Stimulated activated CD8-positive, alpha-beta memory T cell treated with anti-CD3 and anti-CD28 coated beads, Interleukin-7, amount 100 ng/mL, for 4 hours (primary cell): ENCODE measurements at places on chromosomes 4 and X.

DNA sequence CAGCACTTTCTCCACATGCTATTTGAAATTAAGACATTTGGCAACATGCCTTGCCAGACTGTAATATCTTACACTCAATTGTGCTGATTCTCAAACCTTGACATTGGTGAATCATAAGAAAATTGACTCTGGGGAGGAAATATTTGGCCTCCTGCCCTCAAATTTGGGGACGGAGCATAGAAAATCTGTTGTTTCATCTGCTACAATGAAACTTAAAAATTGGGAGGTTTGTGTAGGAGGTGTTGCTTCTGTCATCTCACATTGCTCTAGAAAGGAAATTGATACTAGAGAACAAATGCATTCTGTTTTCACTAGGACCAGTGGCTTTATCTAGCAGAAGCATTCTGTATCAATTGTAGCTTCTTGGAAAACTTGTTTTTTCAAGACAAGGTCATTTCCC, 5.3 kb downstream of the OCRL start:
- no peak for DNase-seq

- DNase-seq, result no peak
Measured at GRCh38 chr4:43224559-43224958, 332.0 kb downstream of the GRXCR1 start.

- no peak for DNase-seq
Measured at GRCh38 chr4:82753725-82754410, 44.7 kb downstream of the SCD5 start.

DNA sequence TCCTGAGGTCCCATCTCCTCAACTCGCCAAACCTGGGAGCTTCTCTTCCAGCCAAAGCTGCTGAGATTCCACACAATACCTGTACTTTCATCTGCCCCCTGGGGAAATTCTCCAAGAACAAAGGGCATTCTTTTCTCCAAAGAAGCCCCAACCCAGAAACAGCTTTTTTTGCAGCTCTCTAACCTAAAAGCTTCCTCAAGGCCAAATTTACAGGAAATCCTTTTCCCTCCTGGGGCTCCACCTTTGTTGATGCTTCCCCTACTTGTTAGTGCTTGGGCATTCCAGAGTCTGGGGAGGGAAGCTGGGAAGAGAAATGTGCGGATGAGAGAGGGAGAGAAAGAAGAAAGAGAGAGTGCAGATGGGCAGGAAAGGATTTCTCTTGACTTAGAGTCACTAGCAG, 24.3 kb downstream of the ZBTB33 start:
- DNase-seq, result no peak

GRCh38 chr4:189613207-189613606, 327.5 kb upstream of the FRG1 start:
- DNase-seq, result no peak

- no peak for DNase-seq
Measured at GRCh38 chrX:105543283-105543682, 279.1 kb upstream of the NRK start.

DNA sequence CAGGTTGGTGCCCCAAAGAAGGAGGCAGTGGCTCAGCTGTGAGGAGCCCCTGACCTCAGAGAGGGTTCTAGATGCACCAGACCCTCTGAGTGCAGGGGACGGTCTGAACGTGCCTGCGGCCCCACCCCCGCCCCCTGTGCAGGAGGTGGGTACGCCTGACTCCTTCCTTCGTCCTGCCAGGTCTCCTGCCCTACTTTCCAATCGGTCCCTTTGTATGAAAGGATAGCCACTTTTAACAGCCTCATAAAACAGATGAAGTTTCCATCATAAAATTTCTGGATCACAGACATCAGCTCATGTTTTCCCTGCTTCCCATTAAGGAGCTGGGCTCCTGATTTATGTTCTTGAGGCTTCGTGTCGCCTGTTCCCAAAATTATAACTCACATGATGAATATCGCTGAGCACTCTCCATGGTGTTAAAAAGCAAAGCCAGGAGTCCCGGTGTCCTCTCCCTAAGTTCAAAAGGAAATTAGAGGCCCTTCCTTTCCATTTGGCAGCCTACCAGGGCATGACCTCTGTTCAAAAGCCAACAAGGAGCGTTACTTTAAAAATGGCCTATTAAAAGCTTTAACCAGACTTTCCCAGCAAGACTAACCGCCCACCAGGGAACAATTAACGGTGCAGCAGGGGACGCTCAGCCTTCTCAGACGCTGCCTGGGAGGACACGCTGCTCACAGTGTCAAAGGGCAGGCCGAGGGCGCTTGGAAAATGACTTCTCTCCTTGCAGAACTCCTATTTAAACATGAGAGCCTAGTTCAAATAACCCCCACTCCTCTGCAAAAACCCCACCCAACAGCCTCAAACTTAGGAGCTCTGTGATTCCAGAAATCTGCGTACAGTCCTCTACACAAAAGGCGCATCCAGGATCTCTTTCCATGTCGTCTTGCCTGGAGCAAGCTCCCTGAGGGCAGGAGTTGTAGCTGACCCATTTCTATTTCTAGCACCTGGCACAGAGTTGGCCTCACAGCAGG, 181.9 kb downstream of the AFAP1 start:
- DNase-seq, result no peak

DNA sequence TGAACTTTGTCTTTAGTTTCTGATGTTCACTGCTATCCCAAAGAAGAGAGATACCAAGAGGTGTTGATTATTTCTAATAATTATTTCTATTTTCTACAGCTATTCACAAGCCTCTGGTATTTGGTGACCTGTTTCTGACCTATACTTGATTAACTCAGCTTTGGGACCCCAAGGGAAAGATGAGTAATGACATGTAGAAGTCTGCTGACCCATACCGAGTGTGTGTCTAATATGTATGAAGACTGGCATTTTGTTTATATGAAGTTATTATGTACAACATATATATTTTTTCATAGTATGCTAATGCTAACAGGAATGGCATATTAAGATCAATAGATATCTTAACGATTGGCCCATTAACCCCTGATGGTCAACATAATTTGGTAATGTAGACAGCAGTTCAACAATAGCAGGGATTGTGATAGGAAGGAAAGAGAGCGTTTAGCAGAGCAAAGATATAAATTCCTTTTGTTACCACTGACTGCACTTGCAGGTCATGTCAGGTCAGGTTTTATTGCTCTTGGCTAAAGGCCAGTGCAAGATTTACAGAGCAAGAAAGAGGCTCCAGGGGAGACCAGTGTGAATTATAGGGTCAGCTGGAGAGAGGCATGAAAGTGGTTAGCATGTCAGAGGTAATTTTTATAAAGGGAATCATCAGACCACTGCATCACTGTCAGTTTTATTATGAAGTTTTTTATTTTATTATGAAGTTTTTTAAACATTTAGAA, 94.7 kb upstream of the DIPK2B start:
- DNase-seq, result no peak

GRCh38 chr4:153083447-153083947, 120.7 kb upstream of the TRIM2 start:
- DNase-seq, result peak; percentile 12

- no peak for DNase-seq
Measured at GRCh38 chr4:184346682-184347081, 127.7 kb downstream of the IRF2 start.

GRCh38 chr4:38056011-38056685, 96.0 kb downstream of the PTTG2 start:
- DNase-seq, result no peak

DNA sequence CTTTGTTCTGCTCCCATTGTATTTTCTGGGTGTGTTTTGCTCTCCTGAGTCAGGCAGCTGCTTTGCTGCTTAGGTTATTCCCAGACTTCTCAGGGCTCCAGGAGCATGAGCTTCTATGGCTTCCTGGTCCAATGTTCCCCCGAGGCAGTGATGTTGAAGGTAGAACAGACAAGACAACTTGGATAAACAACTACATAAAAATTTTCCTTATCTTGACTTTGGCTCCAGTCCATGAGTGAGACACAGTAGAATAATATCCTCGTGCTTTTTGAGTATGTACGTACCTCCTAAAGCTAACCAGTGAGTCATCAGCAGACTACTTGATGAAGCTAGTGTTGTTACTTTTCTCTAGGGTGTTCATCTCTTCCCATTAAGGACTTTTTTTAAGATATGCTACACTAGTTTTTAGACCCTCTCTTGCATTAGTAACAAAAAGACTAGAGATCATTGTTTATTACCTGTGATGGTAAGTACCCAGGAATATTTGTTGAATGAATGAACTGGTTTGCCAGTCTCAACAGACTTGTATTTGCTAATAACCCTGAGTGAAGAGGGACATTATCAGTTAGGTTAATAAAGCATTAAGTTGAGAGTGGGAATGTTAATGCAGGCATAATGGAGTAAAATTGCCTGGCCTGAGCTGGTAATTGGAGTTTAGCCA, 131.9 kb downstream of the FHIP1A start:
- DNase-seq, result no peak

DNA sequence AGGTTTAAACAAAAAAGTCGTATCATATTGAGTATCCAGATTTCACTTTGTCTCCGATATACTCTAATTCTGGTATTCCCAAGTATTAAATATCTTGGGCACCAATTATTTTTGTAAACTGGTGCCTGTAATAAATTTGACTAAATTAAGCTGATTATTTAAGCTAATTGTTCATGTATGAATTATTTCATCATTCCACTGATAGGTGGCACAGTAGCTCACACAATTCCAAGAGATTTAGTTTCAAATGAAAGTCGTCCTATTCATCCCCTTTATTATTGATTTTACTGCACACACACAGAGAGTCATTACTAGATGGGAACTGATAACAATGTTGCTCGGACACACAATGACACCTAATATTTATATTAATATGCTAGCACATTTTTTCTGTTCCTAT, 432.4 kb downstream of the DMD start:
- no peak for DNase-seq

- DNase-seq, result no peak
Measured at GRCh38 chrX:153446636-153446936, 730 bp upstream of the TREX2 start.

DNA sequence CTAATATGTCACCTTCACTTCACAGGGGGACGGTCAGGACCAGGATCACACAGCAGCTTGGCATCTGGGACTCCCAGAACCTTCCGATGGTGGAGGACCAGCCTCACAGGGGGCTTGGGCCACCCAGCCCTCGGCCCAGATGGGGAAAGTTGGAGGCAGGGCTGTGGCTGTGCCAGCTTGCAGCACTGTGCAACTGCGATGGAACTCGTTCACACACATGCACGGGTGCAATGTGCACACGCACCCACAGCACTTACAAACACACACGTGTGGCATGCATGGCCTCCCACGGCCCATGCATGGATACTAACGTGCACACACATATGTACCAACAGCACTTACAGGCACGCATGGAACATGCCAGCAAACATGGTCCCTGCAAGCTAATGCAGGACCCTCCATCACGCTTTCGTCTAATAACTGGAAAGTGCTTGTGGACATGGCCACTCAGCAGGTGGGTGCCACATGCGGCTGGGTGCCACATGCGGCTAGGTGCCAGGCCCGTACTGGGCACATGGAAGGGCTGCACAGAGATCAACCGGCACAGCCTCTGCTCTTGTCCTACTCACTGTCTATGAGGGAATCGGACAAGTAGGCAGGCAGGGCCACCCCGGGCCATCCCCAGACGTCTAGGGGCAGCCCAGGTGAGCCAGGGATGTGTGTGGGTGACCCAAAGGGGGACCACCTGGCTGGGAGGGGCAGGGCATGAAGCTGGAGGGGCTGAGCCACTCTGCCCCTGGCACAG, 63.2 kb downstream of the ADRA2C start:
- DNase-seq, result no peak

GRCh38 chr4:183875251-183875825, 29.8 kb upstream of the STOX2 start:
- DNase-seq, result no peak

DNA sequence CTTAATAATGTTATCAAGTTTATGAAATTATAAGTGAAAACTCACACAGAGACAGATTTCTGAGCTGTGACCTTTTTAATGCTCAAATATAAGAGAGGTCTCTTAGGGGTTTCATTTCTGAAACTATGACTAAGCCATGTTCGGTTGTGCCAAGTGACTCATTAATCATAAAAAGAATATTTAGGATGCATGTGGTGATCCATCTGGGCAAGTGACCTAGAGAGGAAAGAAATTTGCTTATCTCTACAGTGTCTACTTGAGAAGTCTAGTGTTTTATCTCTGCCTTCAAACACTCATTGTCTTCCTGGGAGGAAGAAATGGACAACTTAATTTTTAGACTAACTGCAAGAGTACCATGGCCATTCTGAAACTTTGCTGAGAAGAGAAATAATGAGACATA, 545.3 kb upstream of the GRID2 start:
- DNase-seq, result no peak

DNA sequence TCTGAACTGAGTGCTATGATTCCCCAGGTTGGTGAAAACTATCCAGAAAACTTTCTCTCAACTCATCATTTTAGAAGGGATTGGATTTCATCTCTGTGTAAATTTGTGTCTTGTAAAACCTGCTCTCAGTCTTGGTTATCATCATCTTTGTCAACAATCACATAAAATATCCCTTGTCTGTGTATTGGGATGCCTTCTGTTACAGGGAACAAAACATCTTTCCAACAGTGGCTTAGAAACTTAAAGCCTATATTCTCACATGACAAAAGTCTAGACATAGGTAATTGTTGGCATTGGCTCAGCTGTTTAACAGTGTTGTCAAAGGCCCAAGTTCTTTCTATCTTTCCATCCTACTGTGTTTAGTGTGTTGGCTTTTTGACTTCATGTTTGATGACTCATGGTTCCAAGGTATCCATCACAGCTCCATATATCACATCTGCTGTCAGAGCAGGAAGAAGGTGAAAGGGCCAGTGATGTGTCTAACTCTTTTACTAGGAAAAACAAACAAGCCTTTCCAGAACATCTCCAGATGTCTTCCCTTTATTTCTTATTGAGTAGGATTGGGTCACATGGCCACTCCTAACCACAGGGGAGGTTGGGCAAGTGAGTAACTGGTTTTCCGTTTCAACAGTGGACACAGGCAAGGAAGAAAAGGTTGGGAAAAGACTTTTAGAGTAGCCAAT, 65.0 kb downstream of the PHEX start:
- DNase-seq, result no peak

- DNase-seq, result no peak
Measured at GRCh38 chrX:28010875-28011274, 29.6 kb upstream of the DCAF8L1 start.

DNA sequence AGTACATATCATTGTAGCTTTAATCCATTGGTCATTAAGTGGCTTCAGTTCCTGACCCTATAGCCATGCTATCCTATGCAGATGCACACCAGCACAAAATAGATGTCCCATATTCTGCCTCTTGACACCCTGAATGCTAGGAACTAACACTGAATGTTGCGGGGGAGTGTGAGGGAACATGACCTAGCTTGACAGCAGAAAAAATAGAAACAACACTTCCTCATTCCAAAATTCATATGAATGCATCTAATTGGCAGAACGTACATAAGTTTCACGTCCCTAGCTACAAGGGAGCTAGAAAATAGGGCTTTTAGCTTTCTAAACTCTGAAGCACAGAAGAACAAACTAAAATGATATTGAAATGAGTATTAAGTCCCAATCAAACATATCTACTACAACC, 14.4 kb upstream of the DCAF8L1 start:
- DNase-seq, result no peak

DNA sequence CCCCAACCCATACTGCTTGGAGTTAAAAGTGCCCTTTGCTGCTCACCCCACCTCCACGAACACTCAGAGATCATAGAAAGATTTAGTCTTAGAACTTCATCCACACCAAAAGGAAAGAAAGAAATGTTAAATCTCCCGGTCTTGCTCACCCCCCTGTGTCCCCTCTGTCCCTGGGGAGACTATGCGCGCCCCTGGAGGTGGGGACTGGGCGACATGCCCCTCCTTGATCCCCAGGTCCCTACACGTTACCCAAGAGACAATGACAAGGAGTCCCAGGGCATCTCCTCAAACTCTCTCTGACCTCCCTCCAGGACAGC, 620 bp downstream of the ITM2A start:
- DNase-seq, result no peak

- no peak for DNase-seq
Measured at GRCh38 chr4:38162240-38162784, 202.1 kb downstream of the PTTG2 start.

- no peak for DNase-seq
Measured at GRCh38 chrX:14697451-14697850, 168.1 kb downstream of the GLRA2 start.
